Stimulated activated CD4-positive, alpha-beta T cell treated with anti-CD3 and anti-CD28 coated beads, TNF-alpha, amount 100 ng/mL, for 48 hours (primary cell): ENCODE measurements at places on chromosomes 16 and 17.

- no peak for DNase-seq
Observed at GRCh38 chr16:48182979-48183537, 27.3 kb upstream of the ABCC12 start.

DNA sequence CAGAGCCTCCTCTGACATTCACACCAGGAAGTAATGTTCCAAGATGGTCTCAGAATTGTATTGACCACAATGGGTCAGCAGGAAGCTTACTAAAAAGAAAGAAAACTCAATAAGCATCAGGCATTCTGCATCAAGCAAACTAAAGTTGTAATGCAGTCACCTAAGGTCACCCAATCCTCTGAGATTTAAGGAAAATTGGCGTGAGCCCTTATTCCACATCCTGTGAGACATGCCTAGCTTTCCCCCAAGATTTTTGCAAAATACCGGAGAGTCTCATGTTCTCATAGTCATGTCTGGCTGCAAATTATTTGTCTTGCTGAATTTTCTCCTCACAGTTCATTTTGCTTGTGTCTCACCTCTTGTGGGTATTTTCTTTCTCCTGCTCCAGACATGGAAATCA lies 417.1 kb upstream of the SOX9 start:
- no peak for DNase-seq

GRCh38 chr16:14448879-14449278 lies 181.2 kb downstream of the PARN start:
- DNase-seq, result no peak

DNA sequence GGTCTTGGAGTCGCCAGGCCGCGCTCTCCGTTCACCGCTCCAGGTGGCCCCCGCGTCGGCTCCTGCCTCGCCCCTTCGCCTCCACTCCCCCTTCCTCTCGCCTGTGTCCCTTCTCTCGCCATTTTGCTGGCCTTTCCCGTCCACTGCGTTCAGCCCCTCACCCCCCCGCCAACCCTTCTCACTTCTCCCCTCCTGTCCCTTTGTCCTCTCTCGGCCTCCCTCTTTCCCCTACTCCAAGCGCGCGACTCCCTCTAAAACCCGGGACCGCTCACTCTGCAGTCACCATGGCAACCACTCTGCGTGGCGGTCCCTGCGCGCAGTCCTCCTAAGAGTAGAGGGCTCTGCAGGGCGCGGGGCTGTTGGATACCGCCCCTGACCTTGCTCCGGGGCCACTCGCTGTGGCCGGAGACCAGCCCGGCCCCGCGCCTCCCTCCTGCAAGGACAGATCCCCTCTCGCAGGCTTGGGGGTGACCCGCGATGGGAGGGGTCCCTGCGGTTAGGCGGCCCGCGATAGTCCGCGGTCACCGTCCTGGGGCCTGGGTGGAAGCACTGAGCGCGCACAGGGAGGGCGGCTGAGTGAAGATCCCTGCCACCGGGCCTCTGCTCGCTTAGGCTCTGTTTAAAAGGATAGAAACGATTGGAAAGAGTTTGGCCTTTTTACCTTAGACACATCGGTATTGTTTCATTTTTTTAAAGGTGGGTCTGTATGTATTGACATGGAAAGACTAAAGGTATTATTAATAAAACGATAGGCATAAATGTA lies 454 bp downstream of the CCDC40 start:
- no peak for DNase-seq

- DNase-seq, result no peak
Observed at GRCh38 chr16:20114356-20114755, 40.7 kb upstream of the GPR139 start.

- no peak for DNase-seq
Observed at GRCh38 chr17:82376042-82376730, 4.6 kb downstream of the UTS2R start.

- no peak for DNase-seq
Observed at GRCh38 chr17:82172486-82173160, 40.0 kb downstream of the CCDC57 start.

- no peak for DNase-seq
Observed at GRCh38 chr17:44120851-44121605, 2.4 kb downstream of the HDAC5 start.

GRCh38 chr16:76565542-76565941 lies 288.3 kb downstream of the CNTNAP4 start:
- no peak for DNase-seq

DNA sequence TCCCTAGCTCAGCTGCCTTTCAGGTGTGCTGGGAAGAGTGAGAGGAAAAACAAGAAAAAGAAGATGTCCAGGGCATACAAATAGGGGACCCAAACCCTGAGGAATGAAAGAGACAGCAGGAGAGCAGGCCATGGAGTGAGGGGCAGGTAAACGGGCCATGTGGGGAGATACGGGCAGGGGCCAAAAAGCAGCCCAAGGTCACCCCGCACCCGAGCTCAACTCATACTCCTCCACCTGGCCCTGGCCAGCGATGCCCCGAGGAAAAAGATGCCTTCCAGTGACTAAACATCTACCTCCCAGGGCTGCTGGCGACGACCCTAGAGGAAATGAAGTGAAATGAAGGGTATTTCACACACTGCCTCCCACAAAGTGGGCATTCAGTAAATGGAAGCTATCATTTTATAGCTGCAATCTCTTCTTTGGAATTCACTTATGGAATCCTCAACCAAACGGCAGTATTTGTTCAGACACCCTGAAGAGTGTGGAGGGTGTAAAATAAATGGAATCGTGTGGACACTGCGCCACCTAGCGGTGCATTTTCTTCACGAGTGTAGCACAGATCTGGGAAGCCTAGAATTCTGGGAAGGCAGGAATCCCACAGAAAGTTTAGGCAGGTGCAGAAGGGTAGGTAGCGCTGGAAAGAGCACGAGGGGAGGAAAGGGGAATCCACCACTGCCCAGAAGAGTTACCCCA lies 14.9 kb downstream of the ELAC2 start:
- DNase-seq, result no peak

GRCh38 chr16:49658531-49658930 lies 197.4 kb downstream of the ZNF423 start:
- DNase-seq, result no peak

GRCh38 chr17:48131216-48131824 lies 23.8 kb downstream of the SNX11 start:
- DNase-seq, result peak; percentile 53

GRCh38 chr17:61126473-61127249 lies 273.0 kb upstream of the TBX2 start:
- no peak for DNase-seq

- DNase-seq, result no peak
Observed at GRCh38 chr17:75505640-75506039, 9.7 kb downstream of the CASKIN2 start.

- DNase-seq, result no peak
Observed at GRCh38 chr16:82628088-82628423, 1.3 kb downstream of the CDH13 start.

- no peak for DNase-seq
Observed at GRCh38 chr17:45384789-45385262, 47.8 kb downstream of the ARHGAP27 start.

DNA sequence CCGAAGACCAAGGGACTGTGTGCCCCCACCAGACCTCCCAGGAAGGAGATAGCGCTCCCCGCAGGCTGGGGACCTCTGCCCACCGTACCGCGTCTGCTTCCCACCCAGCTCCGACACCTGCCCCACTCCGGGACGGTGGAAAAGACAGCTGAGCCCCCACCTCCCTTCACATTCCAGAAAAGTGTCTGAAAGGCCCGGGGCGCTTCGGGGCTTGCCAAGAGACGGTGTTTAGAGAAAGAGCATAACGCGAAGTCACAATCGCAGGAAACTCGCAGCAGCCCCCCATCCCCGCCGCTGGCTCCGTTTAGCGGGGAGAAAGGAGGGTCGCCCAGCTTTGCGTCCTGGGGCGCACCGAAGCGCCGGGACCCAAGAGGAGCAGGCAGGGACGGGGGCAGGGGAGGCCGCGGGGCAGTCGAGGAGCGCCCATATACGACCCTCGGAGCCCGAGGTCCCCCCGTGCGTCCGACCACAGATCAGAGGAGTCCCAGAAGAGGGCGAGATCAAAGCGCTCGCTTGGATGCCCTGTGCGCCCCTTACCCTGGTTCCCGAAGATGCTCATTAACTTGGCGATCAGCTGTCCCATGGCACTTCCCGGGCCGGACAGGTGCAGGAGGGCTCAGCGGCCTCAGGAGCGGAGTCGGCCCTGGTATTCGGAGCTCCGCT lies 652 bp downstream of the ARL5C start:
- no peak for DNase-seq

GRCh38 chr16:89431158-89431584 lies 59.2 kb downstream of the ANKRD11 start:
- no peak for DNase-seq
